ENCODE measurements at places on chromosomes 3 and 15.

DNA sequence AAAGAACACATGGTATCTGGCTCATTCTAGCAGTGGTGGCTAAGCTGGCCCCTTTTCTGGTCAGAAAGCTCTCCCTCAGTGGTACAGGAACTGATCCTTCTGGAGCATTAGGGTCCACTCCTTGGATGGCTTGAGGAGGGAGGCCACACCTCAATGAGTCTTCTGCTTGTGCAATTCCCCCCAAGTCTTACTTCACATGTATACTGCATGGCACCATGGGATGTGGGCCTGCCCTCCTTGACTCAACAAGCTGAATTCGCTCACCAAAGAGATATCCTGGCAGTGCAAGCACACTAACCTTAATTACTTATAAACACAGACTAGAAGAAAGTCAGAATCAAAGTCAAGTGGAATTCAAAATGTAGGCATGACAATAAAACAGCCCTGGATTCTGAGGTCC lies 133.8 kb upstream of the SLC2A2 start:
- no peak for DNase-seq

DNA sequence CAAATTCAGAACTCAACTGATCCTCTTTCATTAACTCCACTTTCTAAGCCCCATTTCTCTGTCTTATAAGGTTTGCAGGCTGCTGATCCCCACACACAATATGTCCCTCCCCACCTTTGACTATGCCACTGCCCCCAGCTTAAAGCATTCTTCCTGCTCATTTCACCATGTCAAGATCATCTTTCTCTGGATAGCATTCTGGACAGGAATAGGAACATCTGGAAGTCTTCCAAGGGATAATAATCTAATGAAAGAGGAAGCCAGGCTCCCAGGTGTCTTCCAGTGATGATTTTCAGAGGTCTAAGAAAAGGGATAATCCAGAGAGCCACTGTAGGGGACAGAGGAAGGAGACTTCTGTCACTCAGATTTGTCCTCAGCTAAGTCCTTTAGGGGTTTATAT lies 54.6 kb upstream of the GALNT15 start:
- DNase-seq, result no peak

DNA sequence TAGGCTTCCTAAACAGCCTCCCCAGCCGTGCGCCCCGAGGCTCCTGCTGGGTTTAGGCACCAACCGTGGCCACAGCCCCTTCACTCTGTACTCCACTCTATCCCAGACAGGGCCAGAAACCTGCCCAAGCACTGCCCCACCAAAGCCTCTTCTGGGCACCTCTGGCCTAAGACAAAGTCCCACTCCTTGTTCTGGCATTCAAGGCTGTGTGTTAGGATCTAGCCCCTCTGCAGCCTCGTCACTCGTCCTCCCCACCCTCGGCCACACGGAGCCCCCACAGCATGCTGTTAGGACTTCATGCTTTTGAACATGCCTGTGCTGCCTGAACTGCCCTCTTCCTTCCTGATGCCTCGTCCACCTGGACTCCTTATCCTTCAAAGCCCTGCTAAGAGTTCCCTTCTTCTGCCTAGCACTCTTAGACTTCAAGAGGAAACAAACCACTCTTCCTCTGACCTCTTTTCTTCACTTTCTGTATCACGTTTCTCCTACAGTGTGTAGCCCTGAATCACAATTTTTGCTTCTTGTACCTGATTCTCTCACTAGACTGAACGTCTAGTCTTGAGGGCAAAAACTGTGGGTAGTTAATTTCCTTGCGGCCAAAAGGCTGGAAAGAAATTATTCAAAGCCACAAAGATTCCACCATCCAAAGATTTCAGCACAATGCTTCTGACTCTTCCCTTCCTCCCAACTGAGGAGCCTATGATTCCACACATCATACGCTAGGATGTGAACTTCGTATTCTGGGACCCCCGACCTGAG lies 28.6 kb downstream of the WNT7A start:
- DNase-seq, result no peak

GRCh38 chr3:97838393-97838792 lies 16.6 kb downstream of the CRYBG3 start:
- DNase-seq, result no peak

- no peak for DNase-seq
These were observed 1.3 kb downstream of the TTBK2 start for GRCh38 chr15:42919308-42919707.

- DNase-seq, result no peak
These were observed 28.5 kb downstream of the MCTP2 start for GRCh38 chr15:94259863-94260262.

DNA sequence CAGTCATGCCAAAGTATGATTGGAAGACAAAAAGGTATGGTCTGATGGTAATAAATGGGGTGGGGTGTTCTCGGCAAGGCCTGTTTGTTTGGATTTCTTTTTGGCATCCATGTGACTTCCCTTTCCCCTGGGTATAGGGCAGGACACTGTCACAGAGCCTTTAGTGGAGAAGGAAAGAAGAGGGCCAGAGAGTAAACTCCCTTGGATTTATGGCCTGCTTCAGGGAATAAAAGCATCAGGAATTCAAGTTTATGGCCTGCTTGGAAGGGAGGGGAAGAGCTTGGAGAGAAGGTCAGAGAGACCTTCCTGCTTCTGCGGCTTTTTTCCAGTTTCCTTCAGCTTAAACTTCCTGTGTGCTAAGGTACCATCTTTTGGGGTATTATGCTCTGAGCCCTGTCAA lies 179.4 kb upstream of the ADAMTS9 start:
- DNase-seq, result no peak

- no peak for DNase-seq
These were observed 390 bp upstream of the TLE3 start for GRCh38 chr15:70098153-70098460.

- DNase-seq, result no peak
These were observed 24.2 kb upstream of the SLC25A26 start for GRCh38 chr3:66196633-66197032.

GRCh38 chr3:46440531-46441294 lies 24.0 kb downstream of the LTF start:
- DNase-seq, result no peak

GRCh38 chr3:29757054-29757777 lies 476.3 kb downstream of the RBMS3 start:
- peak; percentile 60 for DNase-seq

DNA sequence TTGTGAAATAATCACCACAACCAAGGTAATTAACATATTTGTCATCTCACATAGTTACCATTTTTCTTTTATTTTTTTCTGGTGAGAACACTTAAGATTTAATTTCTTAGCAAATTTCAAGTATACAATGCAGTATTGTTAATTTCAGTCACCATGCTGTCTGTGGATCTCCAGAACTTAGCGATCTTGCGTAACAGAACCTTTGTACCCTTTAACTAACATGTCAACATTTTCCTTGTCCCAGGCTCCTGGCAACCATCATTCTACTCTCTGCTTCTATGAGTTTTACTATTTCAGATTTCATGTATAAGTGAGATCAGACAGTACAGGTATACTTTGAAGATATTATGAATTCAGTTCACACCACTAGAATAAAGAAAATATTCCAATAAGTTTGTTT lies 154.4 kb downstream of the KCNAB1 start:
- no peak for DNase-seq

DNA sequence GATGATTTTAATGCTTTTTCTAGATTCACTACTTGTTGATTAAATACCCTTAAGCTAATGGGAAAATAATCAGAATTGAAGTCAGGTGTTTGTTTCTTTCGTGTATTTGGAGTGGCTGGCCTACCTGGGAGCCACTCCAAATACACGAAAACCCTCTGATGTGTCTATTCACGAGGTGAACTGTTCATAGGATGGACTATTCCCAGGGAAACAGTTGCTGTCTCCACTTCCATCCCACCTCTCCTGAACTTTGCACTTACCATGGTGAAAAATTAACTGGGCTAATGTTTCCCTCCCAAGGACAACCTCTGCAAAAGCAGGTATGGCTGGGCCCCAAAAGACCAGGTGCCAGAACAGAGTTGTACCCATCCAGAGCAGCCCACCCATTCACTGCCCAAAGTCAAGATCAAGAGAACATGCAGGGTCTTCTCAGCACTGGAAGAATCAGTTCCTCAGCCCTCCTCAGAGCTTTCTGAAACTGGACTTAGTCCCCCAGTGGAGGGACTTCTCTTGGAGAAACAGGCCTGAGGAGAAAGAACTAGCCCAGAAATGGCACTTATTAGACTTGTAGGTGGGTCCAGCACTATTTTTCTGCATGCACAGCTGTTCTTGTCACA lies 2.9 kb upstream of the SMAD3 start:
- DNase-seq, result no peak

- no peak for DNase-seq
These were observed 159.2 kb downstream of the MEX3B start for GRCh38 chr15:81886591-81886990.

- no peak for DNase-seq
These were observed 257.4 kb upstream of the ADAMTS9 start for GRCh38 chr3:64945171-64945729.

DNA sequence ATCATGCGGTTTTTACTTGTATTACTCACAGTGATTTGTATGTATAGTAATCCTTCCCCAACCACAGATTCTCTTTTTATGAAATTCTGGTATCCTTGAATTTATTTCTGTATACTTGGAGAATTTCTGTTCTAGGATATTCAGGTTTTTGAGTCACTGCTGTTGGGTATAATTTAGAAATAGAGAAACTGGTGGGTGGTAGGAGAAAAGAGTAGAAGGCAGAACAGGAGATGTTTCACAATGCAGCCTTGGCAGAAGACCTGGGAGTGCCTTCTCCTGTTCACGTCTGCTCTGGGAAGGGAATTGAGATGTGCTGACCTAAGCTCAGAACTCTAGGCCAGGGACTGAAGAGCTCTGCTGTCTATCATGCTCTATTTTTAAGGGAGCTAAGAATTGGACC lies 193.6 kb downstream of the EPHB1 start:
- DNase-seq, result no peak

DNA sequence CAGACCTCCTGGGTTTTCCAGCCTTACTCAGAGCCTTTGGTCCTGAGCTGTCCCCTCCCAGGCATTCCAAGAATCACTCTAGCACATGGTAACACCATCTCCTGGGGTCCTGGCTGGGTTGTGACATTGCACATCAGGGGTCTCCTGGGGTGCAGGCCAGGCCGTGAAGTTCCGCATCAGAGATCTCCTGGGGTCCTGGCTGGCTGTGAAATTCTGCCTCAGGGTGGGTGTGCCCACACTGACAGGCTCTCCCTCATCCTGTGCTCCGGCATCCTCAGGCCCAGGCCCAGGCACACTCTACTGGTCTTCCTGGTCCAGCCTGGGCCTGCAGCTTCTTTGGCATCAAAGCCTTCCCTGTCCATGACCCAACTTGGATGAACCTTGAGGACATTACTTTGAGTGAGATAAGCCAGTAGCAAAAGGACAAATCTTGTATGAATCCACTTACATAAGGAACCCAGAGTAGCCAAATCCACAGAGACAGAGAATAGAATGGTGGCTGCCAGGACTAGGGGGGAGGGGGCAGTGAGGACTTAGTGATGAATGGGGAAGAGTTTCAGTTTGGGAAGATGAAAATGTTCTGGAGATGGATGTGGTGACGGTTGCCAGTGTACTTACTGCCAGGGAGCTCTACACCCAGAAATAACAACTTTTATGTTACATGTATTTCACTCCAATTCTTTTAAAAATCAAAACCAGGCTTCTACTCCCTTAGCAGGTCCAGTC lies 49.1 kb upstream of the KLF13 start:
- DNase-seq, result no peak

- no peak for DNase-seq
These were observed 8.6 kb upstream of the ADAM10 start for GRCh38 chr15:58758141-58758540.

- no peak for DNase-seq
These were observed 431.4 kb downstream of the GRM7 start for GRCh38 chr3:7292362-7292761.

- no peak for DNase-seq
These were observed 85.1 kb upstream of the PIAS1 start for GRCh38 chr15:67968966-67969365.

GRCh38 chr3:142296507-142296906 lies 71.1 kb upstream of the GK5 start:
- no peak for DNase-seq

- no peak for DNase-seq
These were observed 167.8 kb downstream of the PTPRG start for GRCh38 chr3:61729038-61729634.

GRCh38 chr3:116291141-116291540 lies 154.1 kb downstream of the LSAMP start:
- no peak for DNase-seq

Data from RCC 7860 (cell line).